ENCODE measurements at places on chromosomes 2 and 18.

GRCh38 chr18:48679236-48679635, 140.4 kb downstream of the CTIF start:
- DNase-seq: no peak

DNA sequence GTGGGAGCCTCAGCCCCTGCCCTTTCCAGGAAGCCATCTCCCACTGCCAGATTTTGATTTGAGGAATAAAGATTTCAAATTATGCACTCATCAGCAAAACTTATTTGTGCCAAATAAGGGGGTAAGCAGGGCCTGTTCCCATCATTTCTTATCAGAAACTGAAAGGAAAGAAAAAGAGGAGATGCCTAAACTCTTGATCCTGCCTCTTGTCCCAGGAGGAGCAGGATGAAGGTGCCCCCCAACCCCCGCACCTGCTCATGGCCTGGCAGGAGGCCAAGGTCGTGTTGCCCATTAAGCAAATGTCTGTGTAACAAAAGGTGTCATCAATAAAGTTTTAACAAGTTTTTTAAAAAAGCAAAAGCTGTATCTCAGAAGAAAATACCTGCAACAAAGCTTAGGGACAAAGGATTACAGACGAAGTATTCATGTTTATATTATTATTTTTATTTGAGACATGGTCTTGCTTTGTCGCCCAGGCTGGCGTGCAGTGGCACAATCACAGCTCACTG, 80.0 kb downstream of the INPP5D start:
- DNase-seq: no peak

DNA sequence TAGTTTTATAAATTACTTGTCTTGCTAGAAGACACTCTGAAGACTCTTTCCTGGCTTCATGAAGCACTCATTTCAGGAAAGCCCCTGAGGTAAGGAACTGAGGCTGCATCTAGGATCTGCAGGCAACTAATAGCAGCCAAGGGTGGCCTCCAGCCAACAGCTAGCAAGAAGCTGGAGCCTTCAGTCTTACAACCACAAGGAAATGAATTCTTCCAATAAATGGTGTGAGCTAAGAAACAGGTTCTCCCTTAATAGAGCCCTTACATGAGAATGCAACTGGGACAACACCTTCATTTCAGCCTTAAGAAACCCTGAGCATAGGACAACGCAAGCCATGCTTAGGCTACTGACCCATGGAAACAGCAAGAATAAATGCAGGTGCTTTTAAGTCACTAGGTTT, 254.6 kb upstream of the RBBP8 start:
- DNase-seq: no peak

- no peak for DNase-seq
These were observed 43.2 kb upstream of the ITPRID2 start for GRCh38 chr2:181848261-181848886.

DNA sequence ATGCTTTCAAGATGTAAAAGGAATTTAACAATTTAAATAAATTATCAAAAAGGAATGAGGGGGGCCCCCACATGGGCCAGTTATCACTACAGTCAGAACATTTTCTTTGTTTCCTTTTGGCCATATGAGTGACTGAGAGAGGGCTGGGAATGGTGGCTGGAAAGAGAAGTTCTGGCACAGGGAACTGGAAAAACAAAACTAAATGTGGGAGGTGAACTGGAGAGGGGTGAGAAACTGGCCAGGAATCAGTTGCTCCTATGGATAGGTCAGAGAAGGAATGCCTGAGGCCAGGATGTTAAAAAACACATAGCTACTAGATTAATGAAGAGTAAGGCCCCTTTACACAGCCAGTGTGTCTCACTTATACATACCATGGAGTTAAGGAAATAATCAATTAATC, 121.0 kb downstream of the RBMS1 start:
- no peak for DNase-seq

- no peak for DNase-seq
These were observed 41.4 kb upstream of the ID2 start for GRCh38 chr2:8640498-8640897.

DNA sequence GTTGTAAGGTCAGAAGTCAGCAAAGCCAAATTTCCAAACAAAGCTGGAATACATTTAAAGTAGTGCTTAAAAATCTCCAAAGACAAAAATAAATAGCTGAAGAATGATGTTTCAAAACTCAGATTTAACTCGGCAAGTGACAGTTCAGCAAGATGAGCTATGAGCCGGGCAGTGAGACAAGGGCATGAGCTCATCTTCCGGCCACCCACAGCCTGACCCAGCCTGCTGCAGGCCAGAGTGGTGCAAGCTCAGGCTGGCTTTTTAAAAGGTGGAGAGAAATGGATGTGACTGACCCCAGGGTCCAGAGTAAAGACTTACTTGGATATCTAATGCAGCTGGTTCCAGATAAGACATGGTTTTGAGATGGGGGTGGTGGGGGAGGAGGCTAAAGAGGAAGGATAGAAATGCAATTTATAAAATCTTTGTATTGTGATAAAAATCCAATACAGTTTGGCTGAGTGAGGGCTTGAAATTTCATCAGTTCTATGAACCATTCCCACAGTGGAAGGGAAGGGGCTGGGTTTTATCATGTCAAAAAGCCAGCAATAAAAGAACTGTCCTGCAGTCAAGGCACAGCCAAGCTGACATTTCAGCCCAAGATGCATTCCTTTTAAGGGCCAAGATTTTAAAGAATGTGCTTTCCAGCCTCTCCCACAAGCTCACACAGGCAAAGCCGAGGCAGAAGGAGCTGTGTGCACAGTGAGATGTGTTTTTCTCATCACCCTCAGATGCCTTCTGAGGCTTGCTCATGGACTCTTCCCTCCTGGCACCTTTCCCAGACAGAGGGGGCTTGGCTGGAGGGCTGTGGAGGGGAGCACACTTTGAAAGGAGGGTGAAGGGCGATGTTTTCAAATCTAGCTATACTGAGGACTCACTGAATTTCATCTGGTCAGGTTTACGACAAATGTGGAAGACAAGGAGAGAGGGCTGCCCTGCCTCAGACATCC, 97.9 kb upstream of the KLHL29 start:
- DNase-seq: no peak

- DNase-seq: no peak
These were observed 47.8 kb downstream of the ARHGEF4 start for GRCh38 chr2:130884503-130884902.

DNA sequence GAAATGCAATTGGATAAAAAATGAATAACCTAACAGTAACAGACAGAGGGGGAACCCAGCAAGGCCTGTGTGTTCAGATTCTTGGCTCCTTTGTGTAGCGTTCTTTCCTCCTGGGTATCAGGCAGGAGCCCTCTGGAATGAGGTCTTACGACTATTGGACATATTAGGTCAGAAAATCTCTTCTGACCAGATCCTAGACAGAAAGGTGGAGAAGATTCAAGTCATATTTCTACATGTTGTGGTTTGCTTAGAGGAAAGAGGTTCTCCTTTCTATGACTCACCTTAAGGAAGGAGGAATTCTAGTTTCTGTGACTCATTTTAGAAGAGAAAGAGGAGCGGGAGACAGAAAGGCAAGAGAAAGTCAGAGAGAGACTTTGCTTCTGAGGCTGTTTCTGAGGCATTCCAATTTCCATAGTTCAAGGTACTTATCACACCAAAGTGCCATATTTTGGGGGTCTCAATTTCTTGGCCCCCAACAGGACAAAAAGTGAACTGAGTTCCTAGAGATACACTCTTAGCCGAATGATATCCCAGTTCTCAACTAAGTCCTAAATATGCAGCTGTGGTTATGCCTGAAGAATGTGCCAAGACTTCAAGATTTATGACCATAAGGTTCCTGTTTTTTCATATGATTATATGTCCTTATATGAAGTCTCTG, 618.6 kb downstream of the ZEB2 start:
- no peak for DNase-seq

DNA sequence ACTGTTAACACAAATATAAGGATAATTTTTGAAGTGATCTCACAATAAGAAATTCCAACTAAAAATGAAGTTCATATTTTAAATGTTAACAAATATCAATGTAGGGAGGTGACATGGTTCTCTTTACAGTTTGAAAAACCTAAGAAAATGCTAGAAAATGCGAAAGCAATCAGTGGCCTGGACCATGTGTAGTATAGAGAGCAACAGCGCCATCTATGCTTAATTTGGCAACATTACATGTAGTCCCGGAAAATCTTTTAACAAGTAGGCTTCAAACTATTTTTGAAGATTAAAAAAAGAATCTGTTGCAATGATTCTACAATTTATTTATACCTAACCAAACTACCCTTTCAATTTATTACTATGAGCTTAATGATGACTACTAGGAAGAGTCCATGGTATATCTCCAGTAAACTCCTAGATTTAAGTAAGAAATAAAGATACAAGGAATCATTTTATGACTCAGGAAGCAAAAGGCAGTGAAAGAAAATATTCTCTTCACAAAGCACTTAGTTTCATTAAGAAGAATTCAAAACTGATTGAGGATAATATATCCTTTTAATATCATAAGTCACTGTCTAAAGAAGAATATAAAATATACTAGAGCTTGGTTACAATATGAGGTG, 33.3 kb downstream of the NDUFA10 start:
- DNase-seq: peak; percentile 13

DNA sequence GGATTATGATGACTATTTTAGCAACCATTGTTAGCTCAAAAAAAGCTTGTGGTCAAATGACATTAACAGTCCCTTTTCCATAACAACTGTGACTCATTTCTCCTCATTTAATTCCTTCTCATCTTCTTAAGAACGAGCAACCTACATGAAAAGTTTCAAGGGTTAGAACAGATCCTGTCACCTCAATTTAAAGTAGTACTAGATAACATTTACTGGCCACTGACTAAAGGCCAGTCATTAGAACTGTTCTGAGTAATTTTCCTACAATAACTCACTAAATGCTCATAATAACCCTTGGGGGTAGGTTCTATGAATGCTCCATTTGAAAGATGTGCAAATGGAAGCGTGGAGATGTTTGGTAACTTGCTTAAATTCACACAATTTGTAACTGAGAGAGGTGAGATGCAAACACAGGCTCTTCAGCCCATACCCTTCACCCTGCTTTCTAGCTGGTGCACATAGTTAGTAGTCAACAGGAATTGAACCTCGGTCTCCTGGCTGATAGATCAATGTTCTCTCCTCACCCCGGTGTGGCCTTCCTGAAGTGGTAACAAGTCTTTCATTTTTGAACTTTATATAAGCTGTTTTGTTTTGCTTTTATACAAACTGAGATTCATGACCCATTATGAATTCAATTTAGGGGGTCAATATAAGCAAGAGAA, 212.5 kb downstream of the SETBP1 start:
- DNase-seq: no peak

GRCh38 chr2:240733803-240734495, 42.3 kb downstream of the AQP12A start:
- DNase-seq: no peak

- DNase-seq: no peak
These were observed 5.6 kb upstream of the STPG4 start for GRCh38 chr2:47160660-47161059.

- no peak for DNase-seq
These were observed 238.2 kb downstream of the SATB2 start for GRCh38 chr2:199219551-199219950.

DNA sequence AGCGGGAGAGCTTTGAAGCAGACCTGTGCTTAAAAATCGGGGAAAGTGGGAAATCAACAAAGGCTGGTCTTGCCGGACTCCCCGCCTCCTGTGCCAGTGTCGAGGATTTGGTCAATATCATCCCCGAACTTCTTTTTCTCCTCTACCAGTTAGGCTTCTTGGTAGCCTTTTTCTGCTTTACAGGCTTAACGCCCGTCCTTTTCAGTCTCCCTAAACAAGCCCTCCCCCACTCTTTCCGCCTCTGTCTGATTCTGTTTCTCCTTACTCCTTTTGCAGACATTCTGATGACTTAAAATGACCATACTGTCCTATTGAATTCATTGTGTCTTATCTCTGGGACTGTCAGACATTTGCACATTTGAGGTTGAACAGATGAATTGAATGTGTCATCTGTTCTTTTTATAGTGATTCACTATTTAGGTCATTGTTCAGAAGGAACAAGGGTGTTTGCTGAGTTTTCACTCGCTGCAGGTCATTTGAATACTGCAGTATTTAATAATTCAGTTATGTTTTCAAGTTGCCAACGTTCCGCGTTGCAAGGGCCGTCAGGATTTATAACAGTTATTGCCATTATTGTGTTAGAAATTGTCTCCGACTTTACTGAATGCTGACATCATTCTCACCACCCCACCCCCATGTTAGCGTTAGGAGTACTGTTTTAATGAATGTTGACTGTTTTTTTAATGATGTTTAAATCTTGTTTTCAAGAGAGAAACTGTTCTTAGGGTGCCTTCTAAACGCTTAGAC, 1.1 kb downstream of the ITGAV start:
- DNase-seq: no peak

- no peak for DNase-seq
These were observed 195.3 kb upstream of the CDH2 start for GRCh38 chr18:28372186-28372585.

DNA sequence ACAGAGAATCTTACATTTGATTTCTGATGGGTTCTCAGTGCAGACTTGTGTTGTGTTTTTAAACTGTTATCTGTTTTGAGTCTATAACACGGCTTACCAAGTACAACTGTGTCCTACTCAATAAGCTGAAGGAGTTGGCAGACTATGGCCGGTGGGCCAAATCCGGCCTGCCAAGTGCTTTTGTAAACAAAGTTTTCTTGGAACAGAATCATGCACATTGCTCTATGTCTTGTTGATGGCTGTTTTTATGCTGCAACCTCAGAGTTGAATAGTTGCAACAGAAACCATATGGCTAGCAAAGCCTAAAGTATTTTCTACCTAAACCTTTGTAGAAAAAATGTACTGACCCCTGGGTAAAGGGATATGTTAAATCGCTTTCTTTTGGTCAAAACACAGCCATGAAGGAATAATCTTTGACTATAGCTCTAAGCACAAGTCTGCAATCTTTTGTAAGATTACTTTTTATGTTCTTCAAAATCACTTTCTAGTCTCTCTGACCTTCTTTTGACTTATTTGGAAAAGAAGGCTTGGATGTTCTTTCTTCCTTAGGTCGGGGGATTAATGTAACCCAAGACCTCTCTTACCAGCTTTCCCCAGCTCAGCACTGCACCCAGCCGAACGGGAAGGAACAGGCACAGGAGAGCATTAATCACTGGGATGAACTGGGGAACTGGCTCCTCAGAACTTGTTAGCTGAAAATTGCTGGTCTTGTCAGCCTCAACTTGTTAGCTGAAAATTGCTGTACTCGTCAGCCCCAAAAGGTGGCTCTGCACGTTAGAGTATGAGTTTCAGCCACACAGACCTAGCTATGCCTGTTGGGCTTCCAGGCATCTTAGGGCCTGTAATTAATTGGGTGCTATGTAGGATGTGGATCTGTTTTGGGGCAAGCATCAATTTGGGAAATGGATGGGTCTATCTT, 75.4 kb downstream of the CD8B2 start:
- no peak for DNase-seq

Data from iPS DF 6.9 (cell line).